ENCODE measurements at places on chromosomes 3 and 15. TPM values are rescaled to one million over a fixed set of nuclear protein-coding genes. Genes with fewer than 3 reads are reported as not detected.

- no peaks in the 10 kb centered on the region for H3K36me3 ChIP-seq
- H3K27ac ChIP-seq, result peak overlapping the region; percentile 22
- DNase-seq, result no peak
- H3K27me3 ChIP-seq, result no peaks in the 10 kb centered on the region
- no peaks in the 10 kb centered on the region for H3K4me1 ChIP-seq
These were observed 504.1 kb downstream of the NTRK3 start for GRCh38 chr15:87752250-87752951.

DNA sequence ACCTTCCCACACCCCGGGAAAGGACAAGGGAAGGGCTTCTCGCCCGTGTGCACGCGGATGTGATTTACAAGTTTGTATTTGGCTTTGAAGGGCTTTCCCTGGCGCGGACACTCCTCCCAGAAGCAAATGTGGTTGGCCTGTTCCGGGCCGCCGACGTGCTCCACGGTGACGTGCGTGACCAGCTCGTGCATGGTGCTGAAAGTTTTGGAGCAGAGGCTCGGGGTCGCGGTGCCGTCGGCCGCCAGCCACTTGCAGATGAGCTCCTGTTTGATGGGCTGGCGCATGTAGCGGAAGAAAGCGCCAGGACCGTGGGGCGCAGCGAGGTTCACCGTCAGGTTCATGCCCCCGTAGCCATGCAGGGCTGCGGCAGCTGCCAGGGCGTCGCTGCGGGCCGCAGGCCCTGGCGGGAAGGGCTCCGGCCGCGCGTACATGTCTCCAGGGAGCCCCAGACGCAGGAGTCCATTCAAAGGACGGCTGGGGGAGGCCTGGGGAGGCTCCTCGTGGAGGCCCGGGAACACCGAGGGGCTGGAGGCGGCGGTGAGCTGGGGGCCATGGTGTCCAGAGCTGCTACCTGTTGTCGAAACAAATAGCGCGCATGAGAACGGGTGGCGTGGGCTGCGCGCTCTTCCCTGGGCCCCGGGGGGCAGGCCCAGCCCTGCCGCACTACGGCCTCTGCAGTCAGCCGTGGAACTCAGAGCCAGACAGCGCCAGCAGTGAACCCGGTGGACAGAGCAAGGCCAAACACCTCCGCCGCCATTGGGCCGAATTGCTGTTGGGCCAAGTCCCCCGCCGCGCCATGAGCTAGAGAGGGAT, 10.2 kb downstream of the ZIC4 start:
- H3K27ac ChIP-seq, result no peak overlapping the region
- no peaks in the 10 kb centered on the region for H3K36me3 ChIP-seq
- DNase-seq, result no peak
- no peaks in the 10 kb centered on the region for H3K4me1 ChIP-seq
- H3K27me3 ChIP-seq, result no peaks in the 10 kb centered on the region

DNA sequence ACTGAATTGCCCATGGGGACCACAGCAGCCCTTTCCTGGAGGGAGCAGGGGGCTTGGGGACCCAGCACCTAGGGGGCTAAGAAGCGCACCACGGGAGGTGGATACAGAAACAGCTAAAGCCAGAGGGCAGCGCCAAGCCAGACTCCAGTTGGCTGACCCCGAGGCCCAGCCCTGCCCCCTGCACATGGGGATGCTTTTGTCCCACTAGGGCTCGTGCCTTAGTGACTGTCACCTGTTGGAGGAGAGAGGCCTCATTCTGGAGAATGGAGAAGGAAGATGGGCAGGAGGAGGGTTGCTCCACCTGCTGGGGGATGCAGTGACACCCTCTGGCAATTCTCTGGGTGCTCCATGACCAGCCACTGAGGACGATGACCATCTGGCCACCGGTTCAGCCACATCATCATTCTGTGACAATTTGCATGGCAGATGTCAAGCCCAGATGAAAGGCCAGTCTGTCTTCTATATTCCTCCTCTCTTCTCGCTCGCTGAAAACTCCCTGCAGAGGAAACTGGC, 167.8 kb upstream of the TLE3 start:
- no peaks in the 10 kb centered on the region for H3K27me3 ChIP-seq
- peak; percentile 46 for DNase-seq
- H3K27ac ChIP-seq, result no peak overlapping the region
- H3K4me1 ChIP-seq, result no peaks in the 10 kb centered on the region

DNA sequence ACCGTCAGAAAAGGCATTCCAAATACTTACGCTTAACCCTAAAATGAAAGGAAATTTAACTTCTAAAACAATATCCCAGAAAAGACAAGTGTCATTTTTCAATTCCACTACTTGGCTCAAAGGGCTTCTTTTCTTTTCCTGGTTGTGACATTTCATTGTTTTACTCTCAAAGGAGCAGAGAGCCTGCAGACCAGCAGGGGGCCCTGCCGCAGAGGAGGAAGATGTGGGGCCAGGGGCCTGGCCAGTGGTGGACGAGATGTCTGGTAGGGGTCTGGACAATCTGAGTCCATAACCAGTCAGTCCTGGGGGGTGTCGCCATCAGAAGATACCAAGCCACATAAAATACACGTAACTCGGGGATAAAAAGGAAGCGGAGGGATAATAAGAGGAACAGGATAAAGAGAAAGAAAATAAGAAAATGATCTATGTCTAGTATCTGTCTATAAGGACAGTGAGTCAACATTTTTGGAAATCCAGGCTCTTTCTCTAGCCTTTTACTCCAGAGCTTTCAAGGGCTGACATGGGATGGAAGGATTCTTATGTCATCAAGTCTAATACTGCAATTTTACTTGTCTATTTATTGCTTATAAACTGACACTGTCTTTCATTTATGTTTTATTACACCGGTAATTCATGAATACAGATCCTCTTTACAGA, 54.2 kb upstream of the ARHGEF3 start:
- no peaks in the 10 kb centered on the region for H3K27me3 ChIP-seq
- H3K4me3 ChIP-seq, result no peak overlapping the region
- H3K4me1 ChIP-seq, result no peaks in the 10 kb centered on the region
- no peaks in the 10 kb centered on the region for H3K36me3 ChIP-seq

- no peaks in the 10 kb centered on the region for H3K27me3 ChIP-seq
- H3K36me3 ChIP-seq, result no peaks in the 10 kb centered on the region
- H3K4me3 ChIP-seq, result no peak overlapping the region
- no peak overlapping the region for H3K27ac ChIP-seq
- DNase-seq, result no peak
These were observed 47.1 kb upstream of the TERB2 start for GRCh38 chr15:44909423-44909822.

- H3K4me1 ChIP-seq, result peaks cover 2% of the 10 kb centered on the region
- no peak overlapping the region for H3K27ac ChIP-seq
- H3K27me3 ChIP-seq, result no peaks in the 10 kb centered on the region
- H3K36me3 ChIP-seq, result no peaks in the 10 kb centered on the region
- no peak for DNase-seq
These were observed 38.6 kb upstream of the APH1B start for GRCh38 chr15:63238796-63239195.

- no peak overlapping the region for H3K4me3 ChIP-seq
- no peak overlapping the region for H3K27ac ChIP-seq
- no peaks in the 10 kb centered on the region for H3K27me3 ChIP-seq
- no peaks in the 10 kb centered on the region for H3K4me1 ChIP-seq
- no peaks in the 10 kb centered on the region for H3K36me3 ChIP-seq
These were observed 60.4 kb downstream of the CCNL1 start for GRCh38 chr3:157099326-157100095.

- H3K4me1 ChIP-seq, result no peaks in the 10 kb centered on the region
- no peak overlapping the region for H3K27ac ChIP-seq
- DNase-seq, result no peak
These were observed 15.4 kb downstream of the HHLA2 start for GRCh38 chr3:108311797-108312196.

DNA sequence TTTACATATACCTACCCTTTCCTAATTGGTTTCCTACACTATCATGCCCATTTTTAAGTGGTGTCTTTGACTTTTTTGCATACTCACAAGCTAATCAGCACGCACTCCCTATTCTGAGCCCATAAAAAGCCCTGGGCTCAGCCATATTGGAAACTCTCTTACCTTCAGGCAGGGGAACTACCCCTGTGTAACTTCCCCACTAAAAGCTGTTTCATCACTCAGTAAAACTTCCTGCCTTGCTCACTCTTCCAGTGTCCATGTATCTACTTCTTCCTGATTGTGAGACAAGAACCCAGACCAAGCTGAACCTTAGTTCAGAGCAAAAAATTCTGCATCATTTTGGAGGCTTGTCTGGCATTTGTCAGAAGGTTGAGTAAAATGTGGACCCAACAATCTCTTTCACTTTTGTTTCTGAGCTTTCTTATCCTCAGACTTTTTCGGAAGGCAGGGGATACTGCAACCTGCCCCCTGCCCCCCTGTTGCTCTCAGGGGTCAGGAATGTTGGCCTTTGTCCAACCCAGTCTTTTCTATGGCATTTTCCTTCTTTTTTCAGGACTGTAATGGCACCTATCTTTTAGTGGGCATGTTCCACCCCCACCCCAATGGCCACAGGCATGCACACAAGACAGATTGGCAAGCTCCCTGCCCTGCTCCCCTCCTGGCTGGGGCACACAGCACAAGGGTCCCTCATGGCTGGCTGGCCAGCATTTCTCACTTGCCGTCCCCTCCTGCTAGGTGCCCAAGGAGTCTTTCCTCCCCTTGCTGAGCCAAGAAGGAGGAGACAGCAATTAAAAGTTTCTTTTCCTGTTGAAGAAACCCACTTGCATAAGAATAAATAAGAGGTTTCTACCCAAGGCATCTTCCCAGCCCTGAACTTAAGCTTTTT, 26.3 kb upstream of the TMEM45A start:
- H3K4me1 ChIP-seq, result no peaks in the 10 kb centered on the region
- H3K36me3 ChIP-seq, result no peaks in the 10 kb centered on the region
- no peak overlapping the region for H3K4me3 ChIP-seq

Gene GCSAM
- total RNA-seq, result 0.51 TPM

Gene AGBL1
- 0.21 TPM for total RNA-seq

Gene MYH15
- total RNA-seq, result 0.03 TPM

Gene IL17RE
- total RNA-seq, result 11.0 TPM

Gene COL8A1
- 514 TPM for total RNA-seq

Measured in aorta (tissue), 5 donors.